ENCODE measurements at places on chromosomes 2 and 18.

DNA sequence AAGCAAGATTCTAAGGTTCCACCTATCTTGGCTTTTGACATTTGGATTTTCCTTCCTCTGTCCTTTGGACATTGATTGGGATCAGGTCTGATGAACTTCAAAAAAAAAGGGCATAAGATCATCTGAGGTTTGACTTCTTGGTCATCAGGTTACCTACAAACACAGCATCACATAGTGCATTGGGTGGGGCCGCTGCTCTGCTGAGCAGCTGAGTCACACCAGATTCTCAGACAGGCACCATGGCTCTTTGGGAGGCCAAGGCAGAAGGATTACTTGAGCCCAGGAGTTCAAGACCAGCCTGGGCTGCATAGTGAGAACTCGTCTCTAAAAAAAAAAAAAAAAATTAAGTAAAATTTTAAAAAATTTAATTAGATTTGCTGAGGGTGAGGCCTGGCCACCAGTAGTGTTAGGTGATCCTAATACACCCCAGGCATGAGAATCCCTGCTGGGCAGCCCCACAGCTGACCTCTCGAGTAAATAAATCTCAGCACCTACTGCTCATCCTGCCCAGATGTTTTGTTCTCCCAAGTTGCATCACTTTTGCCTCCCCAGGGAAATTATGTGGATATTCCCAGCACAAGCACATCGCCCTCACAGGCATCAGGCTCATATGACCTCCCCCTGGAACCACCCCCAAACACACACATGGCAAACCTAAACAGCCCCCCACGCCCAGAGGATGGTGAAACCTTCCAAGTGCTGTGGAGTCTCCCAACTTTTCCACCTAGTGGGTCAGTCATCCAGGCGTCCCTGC lies 5.3 kb downstream of the MLPH start:
- no peak for DNase-seq

- no peak for DNase-seq
Measured at GRCh38 chr2:117212562-117212961, 601.9 kb upstream of the DDX18 start.

- DNase-seq: no peak
Measured at GRCh38 chr18:6837904-6838303, 108.4 kb downstream of the ARHGAP28 start.

DNA sequence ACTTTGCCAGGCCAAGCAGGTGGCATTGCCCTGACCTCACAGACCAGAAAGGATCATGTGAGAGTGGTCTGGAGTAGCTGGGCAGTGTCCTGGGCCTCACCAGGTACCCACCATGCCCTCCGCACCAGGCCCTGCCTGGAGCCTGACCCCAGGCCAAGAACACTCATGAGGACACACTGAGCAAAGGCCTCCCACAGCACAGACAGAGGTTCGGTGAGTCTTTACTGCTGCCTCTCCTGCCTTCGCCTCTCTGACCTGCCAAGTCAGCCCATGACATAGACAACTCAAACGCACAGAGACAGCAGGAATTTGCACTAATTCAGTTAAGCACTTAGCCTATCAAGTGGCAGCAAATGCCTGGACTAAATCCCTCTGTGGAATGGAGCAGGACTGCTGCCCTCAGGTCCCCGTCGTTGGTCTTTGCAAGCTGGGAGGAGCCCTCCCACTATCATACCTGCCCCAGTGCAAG lies 62.5 kb downstream of the RHOB start:
- no peak for DNase-seq

- no peak for DNase-seq
Measured at GRCh38 chr18:5546660-5547059, 2.9 kb upstream of the EPB41L3 start.

DNA sequence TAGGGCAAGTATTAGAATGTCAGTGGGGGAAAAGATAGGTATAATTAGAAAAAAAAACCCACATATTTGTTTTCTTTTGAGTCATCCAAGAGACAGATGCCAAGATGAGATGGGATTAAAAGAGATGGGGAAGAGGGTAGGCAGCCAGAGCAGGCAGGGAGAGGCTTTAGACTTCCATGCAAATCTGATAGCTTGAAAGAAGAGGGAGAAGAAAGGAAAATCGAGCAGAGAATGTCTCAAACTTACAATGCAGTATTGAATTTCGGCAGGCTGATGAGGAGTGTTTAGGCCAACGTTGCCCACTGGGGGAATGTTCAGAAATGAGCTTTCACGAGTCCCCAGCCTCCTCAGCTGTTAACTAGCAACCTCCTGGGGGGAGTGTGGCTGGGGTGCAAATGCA lies 91.3 kb downstream of the SPATS2L start:
- DNase-seq: no peak

- no peak for DNase-seq
Measured at GRCh38 chr2:213422211-213422610, 137.9 kb downstream of the SPAG16 start.

DNA sequence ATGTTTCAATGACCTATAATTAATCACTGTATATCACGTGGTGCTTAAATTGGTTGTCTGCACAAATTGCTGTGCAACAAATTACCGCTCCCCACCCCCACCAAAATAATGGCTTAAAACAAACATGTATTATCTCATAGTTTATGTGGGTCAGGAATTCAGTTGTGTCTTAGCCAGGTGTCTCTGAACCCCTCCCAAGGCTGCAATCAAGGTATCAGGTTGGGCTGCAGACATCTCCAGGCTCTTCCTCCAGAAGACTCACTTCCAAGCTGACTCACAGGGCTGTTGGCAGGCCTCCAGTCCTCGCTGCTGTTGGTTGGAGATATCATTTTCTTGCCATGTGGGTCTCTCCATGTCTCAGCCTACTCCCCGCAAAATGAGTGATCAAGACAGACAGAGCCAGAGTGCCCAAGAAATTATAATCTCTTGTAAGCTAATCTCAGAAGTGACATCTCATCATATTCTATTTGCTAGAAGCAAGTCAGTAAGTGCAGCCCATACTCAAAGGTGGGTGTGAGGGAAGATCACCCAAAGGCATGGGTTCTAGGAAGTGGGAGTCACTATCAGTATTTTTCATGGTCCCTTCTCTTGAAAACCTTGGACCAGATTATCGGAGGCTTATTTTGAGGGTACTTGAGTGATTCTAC lies 38.4 kb downstream of the SPC25 start:
- no peak for DNase-seq

GRCh38 chr18:61893309-61893970 lies 633 bp upstream of the RNF152 start:
- DNase-seq: no peak

- no peak for DNase-seq
Measured at GRCh38 chr2:120831891-120832290, 96.2 kb downstream of the GLI2 start.

- no peak for DNase-seq
Measured at GRCh38 chr2:208315081-208315788, 49.2 kb downstream of the PIKFYVE start.

DNA sequence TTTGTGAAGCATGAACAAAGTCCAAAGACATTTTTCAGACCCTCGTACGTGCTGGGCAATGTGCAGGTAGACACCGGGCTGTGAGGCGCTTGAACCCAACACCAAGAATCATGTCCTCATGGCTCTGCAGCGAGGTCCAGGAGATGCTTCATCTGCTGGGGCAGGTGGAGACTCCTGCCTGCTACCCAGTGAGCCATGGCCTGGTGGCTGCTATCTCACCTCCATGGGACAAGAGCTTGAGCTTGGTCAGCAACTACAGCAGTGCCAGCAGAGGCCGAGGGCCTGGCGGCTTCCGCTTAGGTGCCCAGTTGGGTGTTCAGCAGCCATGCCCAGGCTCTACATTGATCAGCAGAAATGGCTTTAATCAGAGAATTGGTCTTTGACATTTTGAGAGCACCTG lies 281.0 kb upstream of the HS6ST1 start:
- no peak for DNase-seq

DNA sequence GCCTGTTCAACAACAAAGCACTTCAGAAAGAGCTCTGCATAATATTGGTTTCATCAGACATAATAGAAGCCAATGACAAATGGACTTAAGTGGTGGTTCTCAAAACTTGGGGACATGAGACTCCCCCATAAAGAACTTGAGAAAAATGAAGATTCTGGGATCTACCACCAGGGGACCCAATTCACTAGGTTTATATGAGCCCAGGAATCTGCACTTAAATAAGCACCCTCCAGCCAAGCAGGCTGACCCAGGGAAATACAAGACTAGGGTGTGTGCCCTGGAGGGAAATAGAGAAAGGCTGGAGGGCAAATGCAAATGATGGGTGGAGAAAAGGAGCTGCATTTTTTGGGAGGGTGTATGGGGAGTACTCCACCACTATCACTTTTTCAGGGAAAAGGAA lies 52.5 kb downstream of the SATB2 start:
- no peak for DNase-seq

DNA sequence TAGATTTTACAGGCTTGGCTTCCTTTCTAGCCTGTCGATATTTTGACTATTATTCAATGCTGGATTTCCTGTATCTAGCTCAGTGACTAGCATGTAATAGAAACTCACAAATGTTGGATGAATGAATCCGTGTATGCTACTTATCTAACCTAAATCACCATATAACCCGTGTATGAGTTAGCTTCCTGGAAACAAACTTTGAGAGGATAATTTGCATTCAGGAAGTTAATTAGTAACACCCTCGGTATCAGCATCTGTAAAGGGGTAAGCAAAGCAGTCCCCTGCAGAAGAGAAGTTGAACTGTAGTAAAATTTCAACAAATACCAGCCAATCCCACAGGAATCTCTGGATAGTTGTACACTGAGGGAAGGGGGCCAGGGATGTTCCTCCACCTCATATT lies 269.4 kb upstream of the LRATD1 start:
- DNase-seq: no peak

- no peak for DNase-seq
Measured at GRCh38 chr2:155662224-155662623, 670.3 kb downstream of the NR4A2 start.

- no peak for DNase-seq
Measured at GRCh38 chr2:68258851-68259250, 6.5 kb upstream of the PPP3R1 start.

DNA sequence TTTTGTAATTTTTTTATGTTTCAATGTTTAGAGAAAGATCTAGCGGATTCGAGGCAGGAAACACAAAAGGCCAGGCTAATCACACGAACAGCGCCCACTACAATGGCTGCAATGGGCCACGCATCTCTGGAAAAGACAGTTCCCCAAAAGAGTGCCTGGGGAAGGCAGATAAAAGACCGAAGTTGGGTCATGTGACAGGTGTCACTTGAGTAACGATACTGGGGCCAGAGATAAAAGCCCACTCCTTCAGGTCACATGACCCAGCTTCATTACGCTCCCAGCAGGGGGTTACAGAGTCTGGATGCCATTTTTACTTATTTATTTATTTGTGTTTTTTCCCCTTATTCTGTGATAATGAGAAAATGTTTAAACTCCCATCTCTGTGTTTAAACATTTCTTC lies 95.4 kb downstream of the CDK15 start:
- no peak for DNase-seq

DNA sequence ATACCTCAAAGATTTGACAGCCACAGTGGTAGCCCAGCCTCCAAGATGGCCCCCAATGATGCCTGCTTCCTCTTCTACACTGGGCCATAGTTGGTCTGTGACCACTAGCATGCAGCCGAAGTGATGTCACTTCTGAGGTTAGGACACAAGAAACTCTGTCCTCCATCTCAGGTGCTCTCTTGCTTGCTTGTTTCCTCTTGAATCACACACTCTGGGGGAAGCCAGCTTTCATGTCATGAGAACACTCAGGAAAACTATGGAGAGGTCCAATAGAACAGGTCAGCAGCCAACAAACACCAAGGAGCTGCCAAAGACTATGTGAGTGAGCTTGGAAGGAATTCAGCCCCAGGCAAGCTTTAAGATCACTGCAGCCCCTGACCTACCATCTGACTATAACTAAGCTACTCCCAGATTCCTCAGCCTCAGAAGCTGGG lies 3.3 kb upstream of the ADAM17 start:
- DNase-seq: no peak

DNA sequence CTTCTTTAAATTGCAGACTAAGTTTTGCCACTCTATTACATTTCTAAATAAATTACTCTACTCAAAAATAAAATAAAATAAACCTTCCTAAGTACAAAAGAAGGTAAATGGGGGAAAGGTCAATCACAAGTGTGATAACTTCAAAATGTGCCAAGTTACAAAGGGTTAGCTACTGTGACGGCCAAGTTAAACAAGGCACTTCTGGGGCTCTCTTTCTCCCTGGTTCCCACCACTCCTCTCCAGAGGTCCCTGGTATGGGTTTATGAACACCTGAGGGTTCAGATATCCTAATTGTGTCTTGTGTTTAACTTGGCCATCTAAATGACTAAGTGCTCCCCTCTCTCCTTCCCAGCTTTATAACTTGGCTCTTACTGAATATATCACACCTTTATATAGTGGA lies 5.4 kb downstream of the ZNF521 start:
- no peak for DNase-seq

DNA sequence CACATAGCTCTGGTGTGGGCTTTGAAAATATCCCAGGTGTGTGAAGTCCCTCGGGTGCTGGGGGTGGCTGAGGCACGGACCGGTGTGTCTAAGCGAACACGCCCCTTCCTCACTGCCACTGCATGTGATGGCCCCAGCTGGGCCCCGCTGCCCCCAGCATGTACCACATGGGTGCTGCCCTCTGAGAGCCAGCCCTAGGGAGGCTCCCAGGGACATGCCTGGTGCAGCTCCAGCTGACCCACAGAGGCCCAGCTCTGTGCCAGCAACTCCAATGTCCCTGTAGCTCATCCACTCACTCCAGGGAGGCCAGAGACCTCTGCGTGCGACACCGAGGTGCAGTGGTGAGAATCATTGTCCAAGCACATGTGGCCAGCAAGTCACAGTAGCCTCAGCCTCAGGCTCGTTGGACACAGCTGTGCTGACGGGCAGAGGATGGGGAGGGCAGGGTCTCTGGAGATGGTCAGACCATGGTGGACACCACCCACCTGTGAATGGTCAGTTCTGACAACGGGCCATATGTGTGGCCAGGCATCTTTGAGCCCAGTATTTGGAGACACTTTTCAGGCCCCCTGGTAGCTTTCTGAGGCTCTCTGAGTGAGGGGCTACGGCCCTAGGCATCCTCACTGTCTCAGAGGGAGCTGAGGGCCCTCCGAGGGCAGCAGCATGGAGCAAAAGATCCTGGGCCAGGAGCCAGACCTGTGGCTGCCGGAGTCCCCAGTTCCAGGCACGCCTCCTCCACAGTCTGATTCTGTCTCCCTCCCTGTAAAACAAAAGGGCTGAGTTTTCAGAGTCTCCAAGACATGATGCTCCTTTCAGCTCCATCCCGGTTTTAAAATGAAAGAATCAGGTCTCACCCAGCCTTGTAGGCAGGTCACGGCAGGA lies 220.7 kb downstream of the NDUFA10 start:
- DNase-seq: no peak

GRCh38 chr2:70214953-70215549 lies 24.2 kb upstream of the C2orf42 start:
- no peak for DNase-seq

DNA sequence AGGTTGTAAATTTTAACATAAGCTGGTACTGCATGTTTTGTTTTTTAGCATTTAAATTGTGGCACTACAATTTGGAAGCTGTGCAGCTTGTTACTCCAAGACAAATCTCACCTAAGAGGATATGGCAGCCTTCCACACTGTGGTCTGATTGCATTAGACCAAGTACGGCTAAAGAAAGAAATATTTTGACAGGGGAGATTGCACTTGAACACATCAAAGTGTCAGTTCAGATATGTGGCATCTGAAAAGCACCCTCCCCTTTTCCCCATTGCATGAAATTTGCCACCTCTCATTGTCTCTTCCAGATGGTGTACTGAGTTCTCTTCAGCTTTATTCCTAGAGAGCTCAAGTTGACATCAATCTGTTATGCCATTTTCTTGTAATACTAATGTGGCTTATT lies 295.9 kb downstream of the ERBB4 start:
- no peak for DNase-seq

- no peak for DNase-seq
Measured at GRCh38 chr2:69340101-69340775, 46.8 kb downstream of the GFPT1 start.

GRCh38 chr2:152475982-152476381 lies 141.0 kb downstream of the FMNL2 start:
- DNase-seq: no peak

Measured in NCI-H2107 (cell line).